ENCODE measurements at places on chromosomes 13 and 19.

DNA sequence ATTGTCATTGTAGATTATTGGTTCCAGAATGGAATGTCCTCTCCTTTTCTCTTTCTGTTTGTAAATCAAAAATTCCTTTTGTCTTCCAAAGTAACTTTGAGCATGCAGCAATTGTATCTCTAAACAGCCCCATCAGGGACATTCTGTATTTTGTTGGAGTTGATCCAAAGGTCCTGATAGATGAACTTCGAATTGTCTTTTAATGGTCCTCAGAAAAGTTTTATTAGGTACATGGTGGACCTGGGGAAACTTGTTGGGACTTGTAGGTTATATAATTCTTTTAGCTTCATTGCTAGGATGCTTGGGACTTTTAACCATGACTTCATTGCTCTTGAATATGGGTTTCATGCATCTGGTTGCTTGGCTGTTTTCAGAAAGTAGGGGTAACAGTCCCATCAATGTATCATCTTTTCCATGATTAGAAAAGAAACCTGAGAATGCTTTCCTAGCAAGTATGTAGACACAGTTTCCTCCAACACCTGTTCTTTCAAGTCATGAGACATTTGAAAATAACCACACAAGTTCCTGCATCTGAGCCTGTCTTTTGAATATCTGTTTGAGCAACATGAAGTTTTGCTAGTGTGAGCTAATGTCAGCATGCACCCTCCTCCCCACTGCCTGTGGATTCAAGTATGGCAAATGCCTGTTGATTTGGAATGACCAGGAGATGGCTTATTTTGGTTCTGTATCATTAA, 413.1 kb downstream of the KCNRG start:
- no peak for DNase-seq

DNA sequence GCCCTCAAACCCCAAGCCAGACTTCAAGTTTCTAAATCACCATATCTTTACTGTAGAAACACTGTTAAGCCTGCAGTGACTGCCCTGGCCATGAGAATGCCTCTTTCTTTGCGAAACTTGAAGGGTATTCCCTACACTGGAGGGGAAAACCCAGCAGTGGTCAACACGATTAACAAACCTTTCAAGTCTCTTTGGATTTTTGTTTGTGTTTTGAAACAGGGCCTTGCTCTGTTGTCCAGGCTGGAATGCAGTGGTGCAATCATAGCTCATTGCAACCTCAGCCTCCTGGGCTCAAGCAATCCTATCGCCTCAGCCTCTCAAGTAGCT, 17.4 kb upstream of the POMP start:
- peak; percentile 50 for DNase-seq

- DNase-seq = peak; percentile 28
Observed at GRCh38 chr19:53463263-53463662, 4.3 kb upstream of the ZNF813 start.

DNA sequence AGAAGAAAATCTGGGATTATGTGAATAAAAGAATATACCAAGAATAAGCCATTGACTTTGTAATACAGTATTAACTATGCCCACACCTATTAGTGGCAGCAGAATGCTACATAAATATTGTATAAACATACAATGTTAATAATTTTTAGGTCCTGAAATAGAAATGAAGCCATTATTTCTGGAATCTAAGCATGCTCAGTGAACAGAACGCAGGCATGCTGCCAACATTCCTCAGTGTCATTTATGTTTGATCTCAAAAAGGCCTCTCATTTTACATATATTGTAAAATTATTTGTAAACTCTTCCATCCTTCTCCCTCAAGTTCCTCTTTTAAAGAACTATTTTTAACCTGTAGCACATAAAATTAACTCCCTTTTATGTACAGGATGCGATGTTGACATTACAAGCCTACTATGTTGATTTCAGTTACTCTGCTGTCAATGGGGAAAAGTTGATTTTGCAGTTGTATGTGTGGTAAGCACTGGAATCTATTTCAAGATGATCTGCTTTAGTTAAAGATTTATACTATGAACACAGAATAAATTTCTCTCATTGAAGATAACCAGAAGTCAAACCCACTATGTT, 118.8 kb downstream of the VWA8 start:
- peak; percentile 82 for DNase-seq

GRCh38 chr19:33506498-33506897, 15.1 kb downstream of the PEPD start:
- no peak for DNase-seq

DNA sequence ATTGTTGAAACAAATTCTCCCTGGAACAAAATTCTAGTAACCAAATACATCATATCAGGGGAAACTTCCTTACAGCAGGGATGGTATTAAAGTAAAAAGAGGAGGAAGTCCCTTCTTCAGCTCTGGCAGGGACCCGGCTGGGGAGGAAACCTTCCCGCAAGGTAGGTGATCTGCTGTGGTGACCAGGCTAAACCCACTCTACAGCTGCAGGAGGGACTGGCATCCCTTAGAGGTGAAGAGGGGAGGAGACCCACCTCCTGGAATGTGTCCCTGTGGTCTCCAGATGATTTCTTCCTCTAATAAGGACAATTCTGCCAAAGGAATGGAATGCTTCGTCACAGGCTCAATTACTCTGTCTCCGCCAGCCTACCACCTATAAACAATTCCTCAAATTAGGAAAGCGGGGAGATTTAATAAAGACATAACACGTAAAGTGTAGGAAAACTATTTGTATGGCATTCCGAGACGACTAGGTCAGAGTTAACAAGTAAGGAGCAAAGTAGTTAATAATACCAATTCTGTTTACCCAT, 637 bp upstream of the PDS5B start:
- no peak for DNase-seq

DNA sequence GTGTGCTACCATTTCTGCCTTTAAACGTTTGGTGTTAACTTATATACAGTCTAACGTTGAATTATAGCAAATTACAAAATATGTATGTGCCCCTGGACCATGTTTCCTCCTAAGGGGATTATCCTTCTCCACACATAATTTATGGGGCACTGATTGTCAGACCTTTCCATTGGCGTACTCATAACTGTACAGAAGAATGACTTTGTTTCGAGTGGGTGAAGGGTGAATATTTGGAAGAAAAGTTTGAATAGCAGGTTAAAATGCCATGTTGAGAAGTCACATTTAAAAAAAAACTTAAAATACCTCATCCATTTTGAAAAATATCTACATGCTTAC, 58.8 kb downstream of the SLC10A2 start:
- DNase-seq = no peak
